ENCODE measurements at places on chromosomes 4 and X. TPM values are rescaled to one million over a fixed set of nuclear protein-coding genes. Genes with fewer than 3 reads are reported as not detected.

Gene HSPA4L
- 7.2 TPM for total RNA-seq

Gene ADAMTS3
- 6.4 TPM for total RNA-seq

- no peak for DNase-seq
These were observed 216.4 kb upstream of the TET2 start for GRCh38 chr4:104930298-104930697.

DNA sequence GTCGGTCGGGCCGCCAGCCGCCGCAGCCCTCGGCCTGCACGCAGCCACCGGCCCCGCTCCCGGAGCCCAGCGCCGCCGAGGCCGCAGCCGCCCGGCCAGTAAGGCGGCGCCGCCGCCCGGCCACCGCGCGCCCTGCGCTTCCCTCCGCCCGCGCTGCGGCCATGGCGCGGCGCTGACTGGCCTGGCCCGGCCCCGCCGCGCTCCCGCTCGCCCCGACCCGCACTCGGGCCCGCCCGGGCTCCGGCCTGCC, 213 bp downstream of the NFKB1 start:
- DNase-seq, result no peak

- DNase-seq, result no peak
These were observed 816 bp downstream of the NMU start for GRCh38 chr4:55635282-55635681.

- no peak for DNase-seq
These were observed 65.3 kb downstream of the CASP3 start for GRCh38 chr4:184583738-184584502.

Gene GPR82
- total RNA-seq, result not detected

DNA sequence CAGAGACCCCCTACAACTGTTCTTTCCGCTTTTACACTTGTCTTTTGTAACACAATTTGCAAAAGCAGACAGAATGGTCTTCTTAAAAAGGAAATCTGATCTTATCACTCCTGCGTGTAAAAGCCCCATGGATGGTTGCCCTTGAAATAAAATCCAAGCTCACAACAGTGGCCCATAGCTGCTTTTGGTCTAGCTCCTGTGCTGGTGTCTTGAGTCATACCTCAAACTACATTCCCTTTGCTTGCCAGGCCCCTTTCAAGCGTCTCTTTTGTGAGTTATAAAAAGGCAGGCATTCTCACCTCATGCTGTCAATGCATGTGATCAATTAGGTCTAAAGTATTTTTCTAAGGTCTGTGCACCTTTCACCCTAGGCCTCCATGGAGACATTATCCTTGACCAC, 27.6 kb downstream of the HPGD start:
- DNase-seq, result no peak

GRCh38 chr4:186699298-186699697, 24.4 kb downstream of the FAT1 start:
- DNase-seq, result no peak

GRCh38 chr4:13511101-13511500, 27.0 kb upstream of the RAB28 start:
- peak; percentile 34 for DNase-seq

- DNase-seq, result no peak
These were observed 140.2 kb upstream of the EDNRA start for GRCh38 chr4:147340591-147341120.

Gene CXCL5
- not detected for total RNA-seq

GRCh38 chr4:94701631-94702300, 56.0 kb upstream of the BMPR1B start:
- no peak for DNase-seq

- no peak for DNase-seq
These were observed 66.9 kb upstream of the WDR17 start for GRCh38 chr4:175998782-175999181.

Gene TAF7L
- not detected for total RNA-seq

- no peak for DNase-seq
These were observed 5.0 kb downstream of the NAF1 start for GRCh38 chr4:163161536-163162205.

- peak; percentile 61 for DNase-seq
These were observed 46.7 kb downstream of the C4orf46 start for GRCh38 chr4:158624889-158625478.

DNA sequence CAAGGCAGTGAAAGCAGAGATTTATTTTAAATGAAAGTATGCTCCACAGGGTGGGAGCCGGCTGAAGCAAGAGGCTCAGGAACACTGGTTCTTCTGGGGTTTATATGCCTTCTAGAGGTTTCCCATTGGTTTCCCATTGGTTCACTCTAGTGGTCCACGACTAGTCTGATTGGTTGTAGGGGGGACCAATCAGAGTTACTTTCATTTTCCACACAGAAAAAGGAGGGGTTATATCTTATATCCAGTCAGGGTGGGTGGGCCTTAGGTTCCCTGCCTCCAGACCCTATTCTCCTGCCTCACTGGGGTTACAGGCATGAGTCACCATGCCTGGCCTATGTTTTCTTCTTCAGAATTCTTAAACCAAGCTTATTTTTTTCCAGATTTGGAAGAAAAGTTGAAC, 101.6 kb downstream of the KLHL8 start:
- DNase-seq, result peak; percentile 82

Gene MED28
- 19.7 TPM for total RNA-seq

Gene RBM3
- total RNA-seq, result 154 TPM

Gene PRDM8
- 0.12 TPM for total RNA-seq

DNA sequence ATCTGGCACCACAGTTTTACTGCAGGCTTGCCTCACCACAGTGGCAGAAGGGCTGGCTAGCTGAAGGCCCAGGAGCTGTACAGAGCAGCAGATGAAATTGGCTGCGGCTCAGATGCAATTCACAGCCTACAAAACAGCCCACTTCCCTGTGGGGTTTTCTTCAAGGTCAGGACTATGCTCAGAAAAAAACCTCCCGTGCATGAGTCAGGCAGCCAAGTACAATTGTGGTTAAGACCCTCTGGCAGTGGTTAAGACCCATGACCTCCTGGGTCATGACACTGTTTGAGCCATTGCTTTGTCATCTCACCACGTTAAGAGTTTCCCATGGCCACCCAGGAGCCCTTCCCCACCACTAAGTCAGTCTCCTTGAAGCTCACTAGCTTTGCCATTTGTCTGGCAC, 276.3 kb downstream of the HNRNPD start:
- peak; percentile 8 for DNase-seq

DNA sequence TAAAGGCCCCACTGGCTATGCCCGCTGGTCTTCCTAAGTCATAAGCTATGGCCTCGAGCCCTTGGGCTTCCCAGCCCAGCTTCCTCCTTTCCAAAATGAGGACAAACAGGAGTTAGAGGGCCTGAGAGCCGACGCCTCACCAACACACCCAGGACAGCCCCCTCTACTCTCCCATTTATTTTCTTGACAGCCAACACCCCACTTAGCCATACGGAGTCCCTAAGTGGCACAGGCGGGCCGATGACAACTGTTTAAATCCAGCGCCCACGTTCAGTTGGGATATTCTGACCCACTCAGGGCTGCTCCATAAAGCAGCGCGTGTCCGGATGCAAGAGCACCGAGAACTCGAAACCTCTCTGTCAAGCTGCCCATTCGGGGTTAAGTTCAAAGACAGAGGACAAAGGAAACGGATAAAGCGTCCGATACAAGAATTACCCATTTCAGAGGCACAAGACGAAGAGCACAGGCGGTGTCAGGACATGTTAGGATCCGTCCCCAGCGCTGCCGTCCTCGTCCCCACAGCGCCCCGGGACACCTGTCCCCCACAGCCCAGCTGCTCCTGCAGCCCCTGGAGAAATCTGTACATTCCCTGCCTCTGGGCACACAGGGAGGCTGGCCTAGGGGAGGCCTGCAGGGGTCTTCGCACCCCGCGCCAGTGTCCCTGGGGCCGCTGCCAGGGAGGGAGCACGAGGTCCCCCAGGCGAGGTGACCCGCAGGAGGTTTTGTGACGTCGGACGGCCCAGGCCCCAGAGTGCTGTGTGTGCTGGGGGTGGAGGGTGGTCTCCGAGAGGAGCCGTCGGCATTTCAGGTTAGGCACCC, 1.2 kb downstream of the PRKX start:
- DNase-seq, result no peak

- DNase-seq, result peak; percentile 50
These were observed 25.7 kb upstream of the SHISA3 start for GRCh38 chr4:42371305-42372252.
